Activated CD4-positive, alpha-beta memory T cell treated with anti-CD3 and anti-CD28 coated beads, Interleukin-2, amount 10 ng/mL, durations not matched to agents 7 days and 5 days (primary cell): ENCODE measurements at places on chromosomes 5 and 9.

GRCh38 chr5:94355811-94356210 is 262.6 kb downstream of the KIAA0825 start:
- no peak for DNase-seq

GRCh38 chr5:5278201-5278814 is 138.2 kb downstream of the ADAMTS16 start:
- no peak for DNase-seq

DNA sequence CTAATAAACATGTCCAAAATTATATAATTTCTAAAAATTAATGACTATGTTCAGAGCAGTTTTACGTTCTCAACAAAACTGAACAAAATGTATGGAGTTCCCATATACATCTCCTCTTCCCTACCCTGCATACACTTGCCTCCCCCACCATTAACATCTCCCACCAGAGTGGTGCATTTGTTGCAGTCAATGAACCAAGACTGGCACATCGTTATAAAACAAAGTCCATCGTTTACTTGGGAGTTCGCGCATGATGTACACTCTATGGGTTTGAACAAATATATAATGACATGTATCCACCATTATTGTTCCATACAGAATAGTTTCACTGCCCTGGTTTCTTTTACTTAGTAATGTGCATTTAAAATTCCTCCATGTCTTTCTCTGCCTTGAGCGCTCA is 130.1 kb downstream of the APBA1 start:
- no peak for DNase-seq

DNA sequence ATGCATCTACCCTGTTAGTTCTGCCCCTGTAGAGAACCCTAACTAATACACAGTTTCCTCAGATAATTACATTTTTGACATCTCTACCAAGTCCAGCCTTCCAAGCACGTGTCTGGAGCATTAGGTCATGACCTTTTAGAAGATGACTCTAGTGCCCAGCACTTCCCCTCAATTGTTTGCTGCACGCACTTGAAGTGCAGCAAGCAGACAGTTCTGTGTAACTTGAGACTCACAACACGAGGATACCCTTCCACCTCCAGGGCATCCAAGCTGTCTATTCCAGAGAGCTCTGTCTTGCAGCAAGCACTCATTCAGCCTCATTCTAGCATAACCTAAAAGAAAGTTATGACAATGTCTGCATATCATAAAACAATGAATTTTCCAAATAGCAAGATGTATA is 1410.5 kb upstream of the CDH18 start:
- DNase-seq: no peak

DNA sequence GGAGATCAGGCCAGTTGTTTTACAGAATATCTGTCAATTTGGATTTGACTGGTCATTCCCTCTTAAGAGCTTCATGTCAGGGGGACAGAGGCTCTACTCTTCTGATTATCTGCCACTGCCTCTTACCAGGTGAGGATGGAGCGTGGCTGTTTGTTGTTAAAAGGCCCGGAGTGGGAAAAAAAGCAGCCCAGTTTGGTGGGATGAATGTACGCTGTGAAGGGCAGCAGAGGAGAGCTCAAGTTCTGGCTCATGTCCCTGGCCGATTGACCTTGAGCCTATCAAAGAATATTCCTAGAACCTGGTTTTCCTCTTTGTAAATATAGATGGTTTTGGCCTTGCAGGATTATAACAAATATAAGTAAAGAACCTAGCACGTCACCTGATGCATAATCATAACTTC is 16.3 kb upstream of the SHB start:
- no peak for DNase-seq

DNA sequence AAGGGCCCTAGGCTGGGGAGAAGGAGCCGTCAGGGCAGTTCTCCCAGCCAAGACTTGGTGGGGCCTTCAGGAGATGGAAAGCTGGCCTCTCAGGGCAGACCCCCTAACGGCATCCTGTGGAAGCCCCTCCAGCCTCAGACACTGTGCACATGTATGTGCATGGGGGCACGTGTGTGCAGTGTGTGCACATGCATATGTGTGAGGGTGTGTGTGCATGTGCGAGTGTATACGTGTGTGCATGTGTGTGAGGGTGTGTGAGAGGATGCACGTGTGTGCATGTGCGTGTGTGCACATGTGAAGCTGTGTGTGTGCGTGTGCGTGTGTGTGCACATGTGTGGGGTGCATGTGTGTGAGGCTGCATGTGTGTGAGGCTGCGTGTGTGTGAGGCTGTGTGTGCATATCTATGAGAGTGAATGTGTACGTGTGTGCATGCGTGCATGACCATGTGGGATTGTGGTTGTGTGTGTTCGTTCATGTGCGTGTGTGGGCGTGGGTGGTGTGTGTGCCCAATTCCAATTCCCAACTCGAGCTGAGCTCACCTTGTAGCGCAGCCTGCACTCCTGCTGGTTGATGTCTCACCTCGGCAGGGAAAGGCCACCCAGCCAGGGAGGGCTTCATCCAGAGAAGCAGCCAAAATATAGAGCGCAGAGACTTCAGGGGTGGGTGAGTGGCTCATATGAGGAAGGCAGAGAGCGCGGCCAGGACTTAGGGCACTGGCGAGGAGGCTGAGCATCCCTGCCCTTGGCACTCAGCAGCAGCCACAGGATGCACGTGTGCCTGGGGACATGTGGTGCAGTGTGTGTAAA is 142.7 kb upstream of the PPP1R26 start:
- peak; percentile 9 for DNase-seq

- no peak for DNase-seq
Measured at GRCh38 chr9:134607971-134608370, 33.6 kb upstream of the COL5A1 start.

DNA sequence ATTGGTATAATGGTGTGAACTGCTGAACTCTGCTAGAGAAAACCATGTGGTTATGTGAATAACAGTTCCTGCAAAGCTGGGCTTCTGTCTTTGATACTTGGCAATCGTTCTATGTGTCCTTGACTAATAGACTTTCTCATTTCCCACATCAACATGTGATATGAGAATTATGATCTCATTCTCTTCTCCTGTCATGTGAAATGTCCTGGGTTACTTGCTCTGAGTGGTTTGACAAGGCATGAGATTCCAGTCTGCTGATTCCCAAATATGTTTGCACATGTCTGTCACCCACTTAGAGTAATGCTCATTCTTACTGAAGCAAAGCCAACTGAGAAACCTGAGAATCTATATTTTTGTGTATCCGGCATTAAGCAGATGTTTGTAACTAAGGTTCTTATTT is 141.2 kb downstream of the PARP8 start:
- no peak for DNase-seq

DNA sequence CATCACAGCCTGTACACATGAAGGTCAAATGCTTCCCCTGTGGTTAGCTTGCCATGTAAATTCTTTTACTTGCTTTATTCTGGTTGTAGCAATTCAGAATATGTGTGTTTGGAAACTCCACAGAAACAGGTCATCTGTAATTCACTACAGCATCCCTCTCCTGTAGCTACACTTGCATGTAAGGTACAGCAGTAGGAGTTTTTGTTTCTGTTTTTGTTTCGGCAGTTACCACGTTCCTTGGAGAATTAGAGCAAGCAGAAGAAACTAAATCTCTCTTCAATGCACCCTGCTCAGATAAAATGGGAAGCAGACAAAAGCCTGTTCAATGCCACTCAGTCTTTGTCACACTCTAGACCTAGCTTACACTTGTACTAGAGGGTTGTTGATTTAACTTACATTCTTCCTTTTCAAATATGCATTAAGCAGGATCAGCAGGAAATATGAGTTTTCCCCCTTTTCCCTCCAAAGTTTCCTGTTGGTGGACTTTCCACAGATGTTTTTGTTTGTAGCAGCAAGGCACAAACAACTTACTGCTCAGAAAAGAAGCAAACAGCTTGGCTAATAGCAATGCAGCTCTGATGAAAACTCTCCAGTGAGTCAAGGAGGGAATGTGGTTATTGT is 80.9 kb downstream of the YIPF5 start:
- no peak for DNase-seq
